ENCODE measurements at places on chromosomes 16 and 17. TPM values are rescaled to one million over a fixed set of nuclear protein-coding genes. Genes with fewer than 3 reads are reported as not detected.

DNA sequence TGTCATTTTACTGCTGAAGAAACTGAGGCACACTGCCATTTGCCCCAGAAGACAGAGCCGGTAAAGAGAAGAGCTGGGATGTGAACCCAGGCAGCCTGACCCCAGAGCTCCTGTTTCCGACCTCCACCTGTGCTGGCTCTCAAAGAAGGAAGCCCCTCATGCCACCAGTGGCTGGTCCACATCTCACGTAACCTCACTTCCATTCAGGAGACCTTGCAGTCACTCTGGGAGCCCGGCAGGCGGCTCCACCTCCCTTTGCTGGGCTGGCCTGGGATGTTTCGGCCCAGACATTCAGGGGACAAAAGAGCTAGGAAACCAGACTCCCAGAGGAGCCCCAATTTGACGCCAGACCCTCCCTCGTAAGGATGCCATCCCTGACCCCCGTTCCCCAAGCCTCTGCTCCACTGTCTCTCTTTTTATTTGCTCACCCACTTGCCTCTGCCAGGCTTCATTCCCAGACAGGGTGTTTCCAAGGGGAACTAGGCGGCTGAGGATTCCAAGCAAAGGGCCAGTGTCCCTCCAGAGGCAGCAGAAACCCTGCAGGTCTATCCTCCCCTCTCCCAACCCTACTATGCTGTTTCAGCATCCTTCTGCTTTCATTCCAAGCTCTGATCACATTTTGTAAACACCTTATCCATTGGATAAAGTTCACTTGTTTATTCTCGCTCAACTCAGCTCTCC is 2.8 kb downstream of the TAF1C start:
- DNase-seq, result no peak

GRCh38 chr16:89612415-89613166 is 851 bp upstream of the DPEP1 start:
- no peak for DNase-seq

Gene HIGD1B
- not detected for total RNA-seq

DNA sequence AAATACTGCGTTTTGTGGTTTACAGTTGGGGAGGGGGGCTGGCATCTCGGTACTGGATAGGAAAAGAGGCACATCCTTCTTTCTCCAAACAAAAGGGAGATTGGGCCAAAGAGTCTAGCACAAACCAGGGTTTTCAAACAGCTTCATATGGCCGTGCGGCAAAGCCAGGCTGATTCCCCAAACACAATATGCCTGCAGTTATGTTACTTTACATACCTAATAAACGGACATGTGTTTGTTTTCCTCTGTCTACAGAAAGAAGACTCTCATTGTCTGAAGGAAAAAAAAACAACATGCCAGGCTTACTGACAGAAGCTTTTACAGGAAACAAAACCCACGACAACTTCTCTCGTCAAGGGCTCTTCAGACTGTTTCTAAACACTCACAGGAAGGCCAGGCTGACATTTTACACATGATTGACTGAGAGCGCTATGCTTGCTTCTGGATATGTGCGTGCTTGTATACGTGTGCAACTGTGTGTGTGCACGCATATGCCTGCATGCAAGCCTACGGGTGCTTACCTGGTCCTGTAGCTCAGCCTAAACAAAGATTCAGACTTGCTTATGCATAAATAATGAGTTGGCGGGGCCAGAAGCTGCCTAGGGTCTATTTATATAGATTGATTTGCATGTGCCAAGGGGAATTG is 461.0 kb upstream of the C16orf82 start:
- DNase-seq, result no peak

GRCh38 chr16:51940183-51940582 is 606.8 kb downstream of the TOX3 start:
- DNase-seq, result no peak

- DNase-seq, result no peak
These were observed 6.1 kb downstream of the OR1A1 start for GRCh38 chr17:3213587-3213986.

GRCh38 chr17:64500862-64501765 is 4.3 kb upstream of the POLG2 start:
- no peak for DNase-seq

- no peak for DNase-seq
These were observed 120.8 kb upstream of the SEC14L1 start for GRCh38 chr17:77019893-77020379.

DNA sequence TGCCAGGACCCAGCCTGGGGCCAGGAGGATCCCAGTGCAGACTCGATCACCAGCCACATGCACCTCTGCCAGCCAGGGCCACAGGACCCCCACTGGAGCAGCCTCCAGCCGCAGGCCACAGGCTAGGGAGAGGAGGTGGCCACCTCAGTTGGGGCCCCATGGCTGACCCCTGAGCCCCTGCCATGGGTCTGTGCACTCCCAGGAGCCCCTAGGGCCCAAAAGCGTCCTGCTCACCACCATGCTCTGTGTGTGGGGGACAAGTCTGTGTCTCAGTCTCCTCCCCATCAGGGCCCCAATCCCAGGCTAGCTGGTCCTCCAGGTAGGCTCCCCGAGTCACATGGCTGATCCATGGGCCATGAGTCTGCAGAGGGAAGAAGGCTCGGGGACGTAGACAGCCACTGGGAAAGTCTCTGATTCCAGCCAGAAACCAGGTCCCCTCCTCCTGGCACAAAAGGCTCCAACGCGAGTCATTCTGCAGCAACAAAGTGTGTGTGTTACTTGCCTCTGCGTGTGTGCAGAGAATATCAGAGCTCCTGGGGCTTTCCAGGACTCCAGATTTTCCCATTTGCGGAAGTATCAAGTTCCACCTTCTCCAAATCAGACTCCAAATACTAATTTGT is 6.1 kb upstream of the PRSS8 start:
- peak; percentile 59 for DNase-seq

Gene NOG
- total RNA-seq, result 0.13 TPM

- DNase-seq, result no peak
These were observed 439.0 kb downstream of the UTP18 start for GRCh38 chr17:51699303-51699702.

GRCh38 chr16:84138824-84139627 is 6.0 kb downstream of the HSDL1 start:
- no peak for DNase-seq

Gene TBX21
- 0.38 TPM for total RNA-seq

DNA sequence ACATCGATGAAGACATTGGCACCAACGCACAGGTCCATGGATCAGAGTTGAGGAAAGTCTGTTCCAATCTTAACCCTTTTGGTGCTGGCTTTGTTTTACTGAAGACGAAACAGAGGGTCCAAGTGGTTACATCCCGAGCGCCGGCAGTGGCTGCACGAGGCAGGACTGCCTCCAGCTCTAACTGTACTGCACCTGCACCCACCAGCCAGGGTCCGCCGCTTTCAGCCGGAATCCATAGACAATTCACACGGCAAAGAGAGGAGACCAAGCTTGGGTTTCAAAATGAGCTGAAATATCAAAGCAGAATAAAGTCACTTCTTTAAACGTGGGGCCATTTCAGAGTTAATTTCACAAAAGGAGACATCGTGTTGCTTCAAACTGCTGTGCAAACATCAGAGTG is 21.2 kb upstream of the ZC3H18 start:
- DNase-seq, result no peak

DNA sequence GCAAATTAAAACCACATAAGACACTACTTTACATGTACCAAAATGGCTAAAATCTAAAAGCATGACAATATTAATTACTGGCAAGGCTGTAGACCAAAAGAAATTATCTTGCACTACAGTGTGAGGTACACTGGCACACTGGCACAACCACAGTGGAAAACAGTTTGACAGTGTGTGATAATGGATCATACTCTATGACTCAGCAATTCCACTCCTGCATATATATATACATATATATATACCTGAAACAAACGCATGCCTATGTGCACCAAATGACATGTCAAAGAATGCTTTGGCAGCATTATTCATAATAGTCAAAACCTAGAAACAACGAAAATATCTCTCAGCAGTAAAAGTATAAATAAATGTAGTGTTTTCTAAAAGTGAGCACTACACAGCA is 4.6 kb upstream of the DYNLRB2 start:
- no peak for DNase-seq

- DNase-seq, result no peak
These were observed 34.1 kb downstream of the HIC1 start for GRCh38 chr17:2089021-2089422.

DNA sequence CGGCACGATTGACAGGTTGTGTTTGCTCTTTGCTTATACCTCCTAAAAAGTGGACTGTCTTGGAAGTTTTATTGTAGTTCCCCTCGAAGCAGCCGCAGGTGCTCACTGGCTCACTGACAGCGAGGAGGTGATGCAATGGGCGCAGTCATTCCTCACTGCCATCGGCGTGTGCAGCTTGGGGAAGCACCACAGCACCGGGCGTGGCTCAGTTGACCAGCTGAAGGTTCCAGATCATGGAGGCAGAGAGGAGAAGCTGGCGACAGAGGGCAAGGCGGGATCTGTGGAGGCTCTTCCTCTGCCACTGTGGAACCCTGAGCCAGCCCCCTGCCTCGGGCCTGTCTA is 72.1 kb upstream of the TNRC6C start:
- DNase-seq, result no peak

DNA sequence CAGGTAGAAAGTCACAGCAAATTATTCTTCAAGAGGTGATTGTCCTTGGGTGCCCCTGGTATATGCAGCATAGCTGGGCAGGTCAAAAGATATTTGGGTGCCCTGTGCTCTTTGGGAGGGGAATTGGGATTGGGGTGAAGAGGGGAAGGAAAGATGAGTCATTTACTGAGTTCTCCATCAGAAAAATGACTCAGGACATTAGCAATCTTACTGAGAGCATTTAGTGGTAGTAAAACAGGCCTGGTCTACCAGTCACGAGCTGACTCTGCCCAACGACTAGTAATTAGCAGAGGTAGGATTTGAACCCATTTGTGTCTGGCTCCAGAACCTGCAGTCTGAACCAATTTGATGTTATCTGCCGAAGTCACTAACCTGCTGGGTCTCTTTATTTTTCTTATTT is 6.0 kb upstream of the GRIN2A start:
- DNase-seq, result no peak

- DNase-seq, result peak; percentile 59
These were observed 604 bp upstream of the ZC3H18 start for GRCh38 chr16:88569614-88569984.

Gene OR3A3
- not detected for total RNA-seq

DNA sequence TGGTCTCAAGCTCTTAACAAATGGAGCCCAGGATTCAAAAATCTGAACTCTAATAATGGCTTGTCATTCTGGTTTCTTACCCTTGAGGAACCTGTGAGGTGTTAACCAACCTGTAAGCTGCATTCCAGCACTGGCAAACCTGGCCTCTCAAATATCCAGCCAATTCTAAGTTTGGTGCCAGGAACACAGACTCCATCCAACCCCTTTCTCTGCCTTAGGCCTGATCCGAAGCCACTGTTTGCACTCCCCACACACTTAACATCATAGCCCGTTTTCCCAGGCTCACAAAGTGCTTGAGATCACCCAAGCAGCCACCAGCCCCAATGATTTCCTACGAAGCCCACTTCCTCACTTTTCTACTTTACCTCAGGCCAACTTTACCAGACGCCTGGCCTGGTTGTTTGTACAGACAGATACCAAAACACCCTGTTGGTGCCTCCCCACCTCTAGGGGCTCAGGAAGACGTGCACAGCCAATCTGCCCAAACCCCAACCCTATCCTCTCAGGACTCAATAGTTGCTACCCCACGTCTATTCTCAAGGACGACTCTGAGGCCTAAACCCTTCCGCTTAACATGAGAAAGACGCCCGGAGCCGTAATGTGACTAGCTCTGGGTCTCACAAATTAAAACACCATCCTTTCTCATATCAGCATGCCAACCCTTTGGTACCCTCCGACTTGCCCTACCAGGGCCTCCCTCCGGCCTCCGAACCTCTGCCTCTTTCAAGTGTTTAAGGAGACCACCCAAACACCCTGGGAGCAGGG is 3.2 kb upstream of the PER1 start:
- peak; percentile 54 for DNase-seq

DNA sequence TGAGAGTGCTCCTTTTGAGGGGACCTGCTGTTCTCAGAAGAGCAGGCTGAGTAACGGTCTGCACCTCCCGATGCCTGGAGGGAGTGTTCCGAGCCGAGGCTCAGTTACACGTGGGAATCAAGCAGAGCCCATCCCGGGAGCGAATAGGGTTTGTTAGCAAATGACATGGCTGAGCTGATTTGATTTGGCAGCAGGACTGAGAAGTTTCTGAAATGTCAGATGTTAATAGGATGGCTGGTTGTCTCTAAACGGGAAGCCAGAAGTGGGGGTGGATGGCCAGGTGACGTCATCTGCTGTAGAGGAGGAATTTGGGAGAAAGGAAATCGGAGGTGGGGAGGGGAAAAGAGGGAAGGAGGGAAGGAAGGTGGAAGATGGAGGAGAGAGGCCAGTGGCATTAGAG is 128.0 kb downstream of the RAP1GAP2 start:
- DNase-seq, result no peak

Gene SNAI3
- total RNA-seq, result 0.43 TPM
